ENCODE measurements at places on chromosomes 2 and 18.

DNA sequence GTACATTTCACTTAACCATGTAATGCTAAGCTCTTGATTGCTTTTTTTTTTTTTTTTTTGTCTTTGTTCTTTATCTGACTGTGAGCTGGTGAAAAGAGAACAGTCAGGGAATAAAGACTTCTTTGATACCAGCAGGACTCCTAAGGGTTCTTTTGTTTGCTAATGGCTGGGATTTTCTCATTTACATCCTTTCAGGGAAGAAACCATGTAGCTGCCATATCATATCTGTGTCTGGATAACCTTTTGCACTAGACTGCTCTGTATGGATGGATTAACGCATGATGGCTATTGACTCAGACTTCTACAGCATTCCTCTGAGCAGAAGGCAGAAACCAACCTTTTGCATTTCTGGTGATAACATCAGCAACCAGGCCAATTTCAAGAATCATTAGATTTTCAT is 504.0 kb downstream of the LRRTM4 start:
- DNase-seq, result no peak

- DNase-seq, result no peak
These were observed 144.2 kb upstream of the DLGAP1 start for GRCh38 chr18:4599312-4599711.

DNA sequence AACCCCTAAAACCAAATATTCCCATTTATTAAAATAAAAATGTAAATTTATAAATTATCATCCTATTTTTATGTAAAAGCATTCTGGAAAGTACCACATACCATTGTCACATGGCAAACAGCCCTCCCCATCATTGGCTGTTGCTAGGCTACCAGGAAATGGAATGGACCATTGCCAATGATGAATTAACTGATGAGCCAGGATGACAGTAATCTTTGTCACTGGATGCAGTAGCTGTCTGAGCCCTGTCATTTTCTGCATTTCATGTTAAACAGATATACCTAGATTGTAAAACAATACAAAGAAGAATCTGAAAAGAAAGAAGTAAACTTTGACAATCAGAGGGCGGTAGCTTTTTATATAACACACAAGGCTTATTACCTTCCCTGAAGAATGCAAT is 641.4 kb downstream of the BCL11A start:
- DNase-seq, result no peak

DNA sequence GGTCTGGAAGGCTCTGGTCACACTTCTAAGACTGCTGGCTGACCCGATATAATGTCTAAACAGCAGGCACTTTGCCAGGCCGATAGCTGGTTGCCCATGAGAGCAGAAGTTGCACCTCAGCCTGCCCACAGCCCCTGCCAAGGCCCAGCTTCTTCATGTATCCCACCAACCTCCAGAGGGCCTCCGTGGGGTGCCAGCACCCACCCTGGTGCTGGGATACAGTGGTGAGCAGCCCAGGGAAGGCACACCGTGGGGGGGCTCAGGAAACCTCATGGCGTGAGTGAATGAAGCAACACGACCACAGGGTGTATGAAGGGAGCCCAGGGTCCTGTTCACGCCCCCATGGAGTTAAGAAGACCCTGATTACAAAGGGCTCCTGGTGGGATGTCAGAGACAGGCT is 16.2 kb upstream of the GLI2 start:
- no peak for DNase-seq

DNA sequence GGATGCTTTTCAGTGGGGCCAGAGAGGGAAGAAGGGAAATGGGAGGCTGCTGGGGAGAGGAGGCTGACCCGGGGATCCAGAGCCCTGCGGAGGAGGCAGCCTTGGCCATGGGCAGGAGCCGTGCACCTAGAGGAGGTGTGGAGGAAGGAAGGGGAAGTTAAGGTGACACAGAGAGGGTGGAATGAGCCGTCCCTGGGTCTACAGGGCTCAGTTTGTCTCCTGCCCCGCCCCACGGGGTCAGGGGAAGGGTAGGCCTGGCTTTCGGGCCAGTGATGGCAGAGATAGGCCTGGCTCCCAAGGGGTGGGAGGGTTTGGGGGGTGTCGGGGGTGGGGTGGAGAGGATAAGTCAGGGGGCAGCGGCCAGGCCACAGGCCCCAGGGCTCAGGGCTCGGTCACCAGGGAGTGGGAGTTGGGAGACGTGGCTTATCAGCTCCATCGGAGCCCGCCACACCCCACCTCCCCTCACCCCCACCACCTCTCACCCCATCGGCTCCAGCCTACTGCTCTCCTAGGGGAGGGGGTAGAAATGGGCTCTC is 39.5 kb upstream of the NOTO start:
- DNase-seq, result no peak

DNA sequence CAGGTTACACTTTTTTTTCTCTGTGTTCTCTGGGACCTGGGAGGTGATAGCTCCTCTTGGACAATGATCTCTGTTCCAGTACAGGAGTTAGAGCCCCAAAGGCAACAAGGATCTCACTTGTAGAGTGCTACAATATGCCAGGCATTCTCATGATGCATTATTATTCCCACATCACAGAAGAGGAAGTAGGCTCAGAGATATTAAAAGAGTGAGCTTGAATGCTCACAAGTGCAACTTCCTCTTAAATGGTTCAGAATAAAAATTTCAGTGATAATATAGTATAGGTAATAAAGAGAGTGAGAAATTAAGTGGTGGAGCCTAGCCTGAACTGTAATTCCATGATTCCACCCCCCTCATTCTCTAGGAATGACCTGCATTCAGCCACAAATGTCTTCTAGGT is 21.4 kb downstream of the POLE4 start:
- no peak for DNase-seq

- DNase-seq, result no peak
These were observed 464 bp upstream of the TLX2 start for GRCh38 chr2:74513605-74514367.

DNA sequence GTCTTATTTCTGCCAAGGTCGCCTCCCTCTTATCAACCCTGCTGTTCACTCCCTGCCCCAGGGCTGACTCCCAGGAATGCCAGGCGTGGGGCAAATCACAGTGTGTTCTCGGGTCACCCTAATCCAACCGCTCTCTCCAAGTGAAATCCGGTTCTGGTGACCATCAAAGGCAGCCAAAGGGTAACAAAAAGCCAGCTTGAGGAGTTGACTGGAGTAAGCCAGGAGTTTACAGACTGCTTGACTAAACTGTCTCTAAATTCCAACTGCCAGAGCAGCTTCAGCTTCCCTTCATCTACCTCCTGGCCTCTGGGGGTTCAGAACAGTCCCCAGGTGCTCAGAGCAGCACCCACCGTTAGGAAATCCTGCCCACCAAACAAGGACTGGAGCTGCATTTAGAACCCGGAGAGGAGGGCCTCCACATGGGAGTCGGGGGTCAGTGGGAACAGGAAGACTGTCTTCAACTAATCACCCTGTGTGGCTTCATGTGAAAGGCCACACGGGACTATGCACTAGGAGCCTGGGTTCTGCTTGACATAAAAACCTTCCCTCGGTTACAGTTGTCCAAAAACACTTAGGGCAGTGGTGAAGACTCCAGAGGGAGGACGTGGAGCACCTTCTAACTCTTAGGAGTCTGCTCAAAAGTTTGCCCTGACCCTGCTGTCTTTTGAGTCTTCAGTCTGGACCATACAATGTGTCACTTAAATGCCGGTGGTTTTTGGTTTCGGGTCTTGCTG is 24.2 kb upstream of the MCFD2 start:
- no peak for DNase-seq

GRCh38 chr2:167293943-167294775 is 405.9 kb downstream of the XIRP2 start:
- peak; percentile 45 for DNase-seq

- DNase-seq, result no peak
These were observed 303.5 kb upstream of the ZNF804A start for GRCh38 chr2:184294831-184295230.

- no peak for DNase-seq
These were observed 3.8 kb upstream of the ARID5A start for GRCh38 chr2:96532641-96533291.

GRCh38 chr18:4068552-4069158 is 386.5 kb downstream of the DLGAP1 start:
- peak; percentile 20 for DNase-seq

GRCh38 chr2:204234879-204235278 is 298.3 kb downstream of the ICOS start:
- DNase-seq, result no peak

GRCh38 chr2:102520801-102521200 is 47.8 kb downstream of the SLC9A4 start:
- no peak for DNase-seq

DNA sequence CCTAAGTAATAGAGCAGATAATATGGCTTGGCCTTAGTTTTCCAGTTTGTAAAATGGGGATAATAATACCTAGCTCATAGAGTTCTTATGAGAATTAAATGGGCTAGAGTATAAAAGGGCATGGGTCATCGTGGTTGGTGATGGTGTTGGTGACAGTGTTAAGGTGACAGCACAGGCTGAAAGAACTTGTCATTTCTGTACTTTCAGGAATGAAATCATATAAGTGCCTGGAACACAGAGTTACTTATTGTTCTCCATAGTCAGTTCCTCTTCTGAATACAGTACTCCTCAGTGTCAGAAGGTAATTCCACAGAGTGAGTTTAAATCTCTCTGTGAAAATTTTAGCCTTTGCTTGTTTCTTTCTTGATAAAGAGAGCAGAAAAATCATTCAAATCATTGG is 42.4 kb downstream of the KIF5C start:
- DNase-seq, result no peak

GRCh38 chr18:12246849-12247808 is 7.0 kb upstream of the CIDEA start:
- DNase-seq, result no peak

All from DMS79 (cell line).